ENCODE measurements at places on chromosomes 7 and 10. TPM values are rescaled to one million over a fixed set of nuclear protein-coding genes. Genes with fewer than 3 reads are reported as not detected.
A peak's percentile ranks its signal among the peaks of the same experiment; 100 is the strongest.

DNA sequence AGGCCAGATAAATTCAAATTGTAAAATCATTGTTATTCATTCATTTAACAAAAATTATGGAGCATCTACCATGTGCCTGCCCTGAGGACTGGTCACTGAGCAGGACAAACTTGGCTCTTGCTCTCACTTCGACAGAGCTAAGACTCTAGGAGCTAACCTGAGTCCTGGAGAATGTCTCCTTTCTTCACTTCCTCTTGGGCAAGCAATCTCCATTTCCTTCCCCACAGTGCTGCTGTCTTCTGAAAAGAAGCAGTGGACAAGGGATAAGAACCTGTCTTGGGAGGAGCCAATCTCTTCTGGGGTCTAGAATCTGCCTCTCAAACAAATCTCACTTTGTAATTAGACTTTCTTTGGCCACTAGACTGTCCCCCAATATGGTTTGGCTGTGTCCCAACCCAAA is 76.2 kb upstream of the PLXNA4 start:
- DNase-seq = no peak

GRCh38 chr7:11217848-11218565 is 244.3 kb downstream of the PHF14 start:
- DNase-seq = no peak

- no peak for DNase-seq
Observed at GRCh38 chr7:112431803-112432202, 18.5 kb upstream of the IFRD1 start.

DNA sequence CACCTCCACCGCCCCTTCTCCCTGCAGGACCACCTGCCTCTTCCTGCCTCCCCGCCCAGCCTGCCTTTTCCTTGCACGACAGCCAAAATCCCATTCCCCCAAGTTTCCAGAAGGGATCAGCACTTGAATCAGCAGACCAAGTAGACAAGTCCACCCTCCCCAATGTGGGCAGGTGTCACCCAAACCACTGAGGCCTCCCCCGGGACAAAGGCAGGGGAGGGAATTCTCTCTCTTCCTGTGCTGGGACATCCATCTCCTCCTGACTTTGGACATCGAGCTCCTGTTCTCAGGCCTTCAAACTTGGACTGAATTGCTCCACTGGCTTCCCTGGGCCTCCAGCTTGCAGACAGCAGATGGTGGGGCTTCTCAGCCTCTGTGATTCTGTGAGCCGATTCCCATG is 21.6 kb upstream of the PSMG3 start:
- DNase-seq = no peak

DNA sequence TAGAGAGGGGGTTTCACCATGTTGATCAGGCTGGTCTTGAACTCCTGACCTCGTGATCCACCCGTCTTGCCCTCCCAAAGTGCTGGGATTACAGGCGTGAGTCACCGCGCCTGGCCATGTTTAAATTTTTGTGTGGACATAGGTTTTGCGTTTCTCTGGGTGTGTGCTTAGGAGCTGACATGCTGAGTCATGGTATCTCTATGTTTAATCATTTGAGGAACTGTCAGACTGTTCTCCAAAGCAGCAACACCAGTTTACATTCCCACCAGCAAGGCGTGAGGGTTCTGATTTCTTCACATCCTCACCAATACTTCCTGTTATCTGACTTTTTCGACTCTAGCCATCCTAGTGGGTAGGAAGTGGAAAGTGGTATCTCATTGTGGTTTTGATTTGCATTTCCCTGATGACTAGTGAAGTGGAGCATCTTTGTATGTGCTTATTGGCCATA is 153.7 kb downstream of the DNAJB6 start:
- DNase-seq = no peak

GRCh38 chr7:94003446-94004023 is 620 bp downstream of the BET1 start:
- DNase-seq = no peak

- DNase-seq = no peak
Observed at GRCh38 chr7:133587903-133588302, 335.0 kb downstream of the EXOC4 start.

- DNase-seq = no peak
Observed at GRCh38 chr7:103990991-103991390, 1.5 kb upstream of the RELN start.

Gene STEAP1B
- total RNA-seq = 7.1 TPM

Gene HDAC9
- total RNA-seq = 58.5 TPM

Gene SPDYE17
- not detected for total RNA-seq

Gene TMEM229A
- total RNA-seq = 0.55 TPM

Gene AZGP1
- total RNA-seq = 6.3 TPM

GRCh38 chr10:127548022-127548421 is 1.1 kb upstream of the NPS start:
- no peak for DNase-seq

DNA sequence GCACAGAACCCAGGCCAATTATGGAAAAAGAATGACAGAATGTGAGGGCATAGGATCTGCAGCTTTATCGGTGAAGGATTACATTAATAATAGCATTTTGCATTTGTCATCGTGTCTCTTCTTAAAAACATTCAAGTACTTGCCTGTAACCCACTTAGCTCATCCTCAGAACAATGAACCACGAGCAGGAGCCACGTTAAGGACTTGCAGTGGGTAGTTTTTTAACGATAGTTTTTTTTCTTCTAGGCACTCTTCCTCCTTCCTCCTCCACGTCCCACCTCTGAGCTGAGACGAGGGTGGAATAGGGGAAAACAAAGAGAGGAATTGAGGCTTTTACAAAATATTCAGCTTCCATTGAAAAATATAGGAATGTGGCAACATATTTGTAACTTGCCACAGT is 27.1 kb downstream of the CDHR3 start:
- no peak for DNase-seq

- no peak for DNase-seq
Observed at GRCh38 chr7:158491094-158491493, 96.5 kb downstream of the PTPRN2 start.

DNA sequence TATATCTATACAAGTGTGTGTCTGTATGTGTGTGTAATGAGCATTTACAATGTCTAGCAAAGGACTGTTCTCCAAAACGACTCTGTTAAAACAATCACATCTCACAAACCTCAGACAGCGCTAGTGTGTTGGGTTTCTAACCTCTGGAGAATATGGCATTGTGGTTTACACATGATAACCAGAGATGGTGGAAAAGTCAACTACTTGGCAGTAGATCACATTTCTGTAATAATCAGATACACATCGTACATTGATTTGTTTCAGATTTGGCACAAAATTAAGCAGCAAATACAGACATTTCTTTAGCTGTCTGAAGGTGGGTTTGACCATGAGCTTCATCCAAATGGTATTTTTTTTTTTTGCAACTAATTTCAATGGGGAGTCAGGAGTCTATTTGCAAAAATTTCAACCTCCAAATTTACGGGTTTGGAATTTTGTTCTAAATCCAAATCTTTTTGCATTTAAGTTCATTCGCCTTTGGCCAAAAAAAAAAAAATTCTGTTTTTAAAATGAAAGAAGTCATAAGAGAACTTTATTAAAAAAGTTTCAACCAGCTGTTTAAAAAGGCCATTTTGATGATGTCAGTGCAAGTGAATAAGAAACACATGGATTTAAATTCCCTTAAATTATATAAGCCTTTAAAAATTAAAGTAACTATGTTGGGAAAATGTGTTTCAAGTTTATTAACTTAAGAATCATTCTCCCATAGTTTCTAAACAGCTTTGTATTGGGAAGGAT is 127.8 kb downstream of the TMEM26 start:
- DNase-seq = no peak

- no peak for DNase-seq
Observed at GRCh38 chr10:24784923-24785322, 61.2 kb upstream of the ARHGAP21 start.

- peak; percentile 52 for DNase-seq
Observed at GRCh38 chr7:26368542-26368941, 76.9 kb downstream of the SNX10 start.

DNA sequence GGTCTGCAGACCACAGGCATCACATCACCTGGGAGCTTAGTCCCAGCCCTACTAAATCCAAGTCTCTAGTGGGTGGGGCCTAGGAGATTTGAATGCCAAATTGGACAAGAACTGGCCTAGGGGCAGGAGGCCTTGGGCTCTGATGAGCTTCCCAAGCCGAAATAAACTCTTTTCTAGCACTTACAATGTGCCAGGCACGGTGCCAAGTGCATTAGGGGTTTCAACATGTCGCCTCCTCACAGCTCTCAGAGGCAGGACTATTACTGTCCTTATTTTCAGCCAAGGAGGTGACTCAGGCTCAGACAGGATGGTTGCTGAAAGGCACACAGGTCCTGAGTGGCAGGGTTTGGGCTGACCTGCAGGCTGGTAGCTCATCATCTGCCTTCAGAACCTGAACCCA is 9.2 kb upstream of the CPA1 start:
- no peak for DNase-seq

DNA sequence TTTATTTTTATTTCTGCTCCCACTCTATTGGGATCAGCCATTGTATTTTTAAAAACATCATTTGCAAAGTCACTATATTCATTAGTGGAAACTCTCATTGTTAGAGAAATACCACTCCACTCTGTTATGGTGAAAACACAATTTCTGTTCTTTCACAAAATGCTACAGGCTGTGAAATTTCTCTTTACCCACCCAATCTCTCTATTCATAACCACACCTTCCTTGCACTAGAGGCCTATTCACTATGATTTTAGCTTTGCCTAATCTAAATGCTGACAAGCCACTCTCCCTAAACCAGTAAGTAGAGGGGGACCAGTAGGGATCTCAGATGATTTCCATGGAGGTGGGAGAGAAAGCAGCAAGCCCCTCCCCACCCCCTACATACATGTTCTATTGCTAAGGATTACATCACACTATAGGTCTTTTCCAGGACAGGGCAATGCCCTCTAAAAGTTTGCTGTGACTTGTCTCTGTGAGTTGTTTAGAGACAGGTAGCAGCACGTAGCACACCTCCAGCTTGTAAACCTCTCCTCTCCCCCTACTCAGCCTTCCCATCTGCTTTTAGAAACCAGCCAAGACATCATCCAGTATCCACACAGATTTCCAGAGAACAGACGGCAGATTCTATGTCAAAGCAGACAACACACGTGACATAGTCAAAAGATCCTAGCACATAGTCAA is 58.3 kb upstream of the PPP1R3C start:
- peak; percentile 59 for DNase-seq

- DNase-seq = no peak
Observed at GRCh38 chr10:114603303-114603702, 54.8 kb downstream of the ABLIM1 start.

- no peak for DNase-seq
Observed at GRCh38 chr10:102384053-102384452, 11.5 kb upstream of the NFKB2 start.

DNA sequence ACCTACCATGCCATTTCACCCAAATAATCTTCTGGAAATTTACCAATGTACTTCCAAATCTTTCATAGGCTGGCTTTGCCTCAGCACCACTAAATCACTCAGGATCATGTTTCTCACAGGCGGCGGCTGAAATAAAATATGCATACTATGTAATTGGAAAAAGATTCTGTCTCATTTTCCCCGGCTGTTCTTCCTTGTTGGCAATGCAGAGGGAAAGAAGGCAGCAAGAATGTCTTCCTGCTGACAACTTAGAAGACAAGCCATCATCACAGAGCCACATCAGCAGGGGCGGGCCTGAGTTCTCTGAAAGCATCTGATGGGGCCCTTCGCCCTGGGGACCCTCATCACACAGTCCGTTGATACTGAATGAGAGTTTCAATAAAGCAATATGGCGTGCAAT is 39.2 kb upstream of the COL1A2 start:
- DNase-seq = peak; percentile 43

GRCh38 chr7:132272763-132273371 is 303.4 kb downstream of the PLXNA4 start:
- no peak for DNase-seq

Gene TRIM50
- total RNA-seq = 0.22 TPM

Gene CTAGE4
- total RNA-seq = 1.6 TPM

Gene IL2RA
- total RNA-seq = 0.10 TPM

Gene PLXNA4
- total RNA-seq = 29.7 TPM

GRCh38 chr10:122062831-122063674 is 74.1 kb downstream of the TACC2 start:
- no peak for DNase-seq

- DNase-seq = no peak
Observed at GRCh38 chr10:43069211-43069515, 7.7 kb upstream of the RET start.

GRCh38 chr10:5614155-5614721 is 52.2 kb downstream of the ASB13 start:
- no peak for DNase-seq

Gene LIPF
- total RNA-seq = not detected

Gene DNMBP
- total RNA-seq = 18.0 TPM

Gene PHYH
- 23.1 TPM for total RNA-seq

DNA sequence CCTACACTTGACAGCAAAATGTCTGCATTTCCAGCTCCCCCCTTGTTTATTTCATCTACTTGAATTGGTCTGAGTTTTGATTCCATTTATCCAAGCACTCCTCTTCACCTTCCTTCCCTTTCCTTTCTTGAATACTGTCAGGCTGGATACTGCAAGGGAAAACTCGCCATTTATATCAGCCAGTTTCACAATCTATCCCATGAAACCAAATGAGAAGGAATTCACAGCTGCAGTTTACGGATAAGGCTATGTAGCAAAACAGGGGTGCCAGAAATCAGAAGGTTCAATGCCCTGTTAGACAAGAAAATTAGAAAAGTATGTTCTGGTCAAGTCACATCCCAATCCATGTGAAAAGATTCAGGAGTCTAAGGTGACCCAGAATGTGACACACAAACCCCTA is 28.1 kb downstream of the CCDC6 start:
- DNase-seq = no peak

Gene A1CF
- not detected for total RNA-seq

Gene OR9A4
- total RNA-seq = 0.30 TPM

DNA sequence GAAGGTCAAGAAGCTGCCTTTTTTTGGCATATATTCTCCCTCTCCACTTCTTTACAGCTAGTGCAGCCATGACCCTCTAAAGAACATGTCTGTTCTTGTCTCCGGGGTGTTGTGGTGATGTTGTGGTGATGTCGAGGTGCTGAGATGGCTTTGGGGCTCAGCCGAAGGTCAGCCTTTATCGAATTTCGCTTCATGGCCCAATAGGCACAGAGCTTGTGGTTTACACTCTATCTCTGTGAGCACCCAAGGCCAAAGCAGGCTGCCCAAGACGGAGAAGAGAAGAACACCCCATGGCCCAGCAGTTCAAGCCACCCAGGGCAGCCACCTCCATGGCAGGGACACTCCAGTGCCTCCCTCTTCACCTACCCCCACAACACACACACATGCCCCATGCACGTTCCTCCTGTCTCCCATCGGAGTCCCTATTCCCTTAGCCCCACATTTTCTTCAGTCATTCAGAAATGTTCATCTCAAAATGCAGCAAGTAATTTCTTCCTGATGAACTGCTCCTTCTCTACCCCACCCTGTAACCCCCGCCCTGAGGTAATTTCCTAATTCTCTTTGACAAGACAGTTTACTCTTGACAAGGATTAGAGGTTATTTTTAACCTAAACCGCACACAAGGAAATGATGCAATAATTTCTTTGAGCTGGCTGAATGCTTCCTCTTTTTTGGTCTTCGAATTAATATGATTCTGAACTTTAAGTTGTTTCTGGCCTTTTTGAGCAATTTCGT is 18.6 kb upstream of the ADRB1 start:
- DNase-seq = no peak

Gene SPDYE2B
- not detected for total RNA-seq

Gene SPDYE11
- total RNA-seq = 0.06 TPM

- DNase-seq = no peak
Observed at GRCh38 chr10:60490013-60490412, 100.3 kb upstream of the ANK3 start.

Gene ATOH7
- not detected for total RNA-seq

GRCh38 chr10:5522913-5523560 is 1.7 kb upstream of the CALML3 start:
- DNase-seq = no peak

GRCh38 chr10:131155218-131155875 is 156.2 kb downstream of the TCERG1L start:
- DNase-seq = no peak
